ENCODE measurements at places on chromosomes 11 and 22.
A peak's percentile ranks its signal among the peaks of the same experiment; 100 is the strongest.

DNA sequence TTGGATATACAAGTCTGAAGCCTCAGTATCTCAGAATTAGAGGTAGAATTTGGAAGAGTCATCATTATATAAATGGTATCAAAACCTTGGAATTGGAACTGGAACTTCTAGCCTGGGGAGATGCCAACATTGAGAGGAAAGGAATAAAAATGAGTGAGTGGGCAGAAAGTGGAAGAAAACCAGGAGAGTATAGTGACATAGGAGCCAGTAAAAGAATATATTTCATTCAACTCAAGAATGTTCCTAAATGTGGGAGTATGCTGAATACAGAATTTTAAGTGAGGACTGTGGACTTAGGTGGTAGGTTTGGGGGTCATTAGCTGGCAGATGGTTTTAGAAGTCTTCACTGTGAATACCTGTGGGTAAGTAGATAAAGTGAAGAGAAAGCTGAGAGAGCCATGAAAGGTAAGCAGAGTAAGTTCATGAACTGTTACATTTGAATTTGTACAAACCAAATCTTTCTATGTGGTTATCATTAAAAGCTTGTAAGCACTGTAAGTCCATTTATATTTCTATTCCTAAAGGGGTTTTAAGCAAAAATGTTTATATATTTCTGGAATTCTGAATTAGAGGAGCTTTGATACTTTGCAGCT lies 60.2 kb downstream of the PDHX start:
- DNase-seq: no peak

DNA sequence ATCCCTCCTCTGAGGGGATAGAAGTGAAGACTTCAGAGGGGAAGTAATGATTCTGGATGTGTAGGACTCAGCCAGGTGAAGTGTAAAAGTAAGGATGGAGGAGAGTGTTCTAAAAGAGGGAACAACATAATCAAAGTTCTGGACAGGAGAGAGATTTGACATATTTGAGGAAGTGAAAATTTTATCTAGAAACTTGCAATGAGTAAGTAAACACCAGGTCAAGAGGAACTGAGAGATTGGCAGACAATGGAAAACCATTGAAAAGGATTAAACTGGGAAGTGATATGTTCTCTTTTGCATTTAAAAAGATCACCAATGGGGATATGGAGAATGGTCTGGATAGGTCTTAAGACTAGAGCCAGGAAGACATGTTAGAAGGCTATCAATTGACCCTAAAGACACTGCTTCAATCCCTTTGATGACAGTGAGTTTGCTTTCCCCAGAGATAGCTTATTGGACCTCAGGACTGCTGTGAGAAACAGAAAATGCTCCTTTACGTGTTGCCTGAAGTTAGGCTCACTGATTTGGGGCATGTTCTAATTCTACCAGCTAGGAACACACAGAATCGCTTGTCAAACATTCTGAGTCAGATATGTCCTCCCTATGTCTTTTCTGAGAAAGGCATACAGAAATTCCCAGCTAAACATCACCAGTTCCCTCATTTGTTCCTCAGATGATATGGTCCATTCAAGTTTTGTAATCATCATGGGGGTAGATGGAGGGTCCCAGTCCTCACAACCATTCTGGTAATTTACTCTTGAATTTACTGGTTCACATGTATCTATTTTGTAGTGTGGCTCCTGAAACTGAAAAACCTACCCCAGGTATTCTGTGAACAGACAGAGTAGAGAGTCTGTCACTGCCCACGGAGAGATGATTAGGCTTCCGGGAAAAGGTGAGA lies 144.9 kb downstream of the MAML2 start:
- DNase-seq: no peak

- no peak for DNase-seq
Measured at GRCh38 chr11:18704698-18705097, 6.1 kb downstream of the TMEM86A start.

DNA sequence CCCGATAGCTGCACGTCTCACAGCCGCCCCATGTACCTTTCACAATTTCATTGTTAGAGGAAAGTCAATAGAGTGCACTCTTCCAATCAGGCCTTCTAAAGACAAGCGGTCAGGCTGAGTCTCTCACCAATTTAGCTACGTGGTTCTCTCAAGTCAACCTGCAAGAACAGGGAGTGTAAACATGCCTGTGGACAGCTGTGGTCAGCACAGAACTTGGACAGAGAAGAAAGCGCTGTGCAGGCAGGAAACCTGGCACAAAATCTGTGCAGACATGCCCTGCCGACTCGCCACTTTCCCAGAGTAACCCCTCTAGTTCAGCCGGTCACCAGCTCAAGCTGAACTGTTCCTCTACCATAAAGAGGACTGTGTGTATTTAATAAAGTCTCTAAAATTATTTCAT lies 39.5 kb downstream of the CHKA start:
- no peak for DNase-seq

- DNase-seq: no peak
Measured at GRCh38 chr11:75592715-75593114, 30.7 kb downstream of the SERPINH1 start.

DNA sequence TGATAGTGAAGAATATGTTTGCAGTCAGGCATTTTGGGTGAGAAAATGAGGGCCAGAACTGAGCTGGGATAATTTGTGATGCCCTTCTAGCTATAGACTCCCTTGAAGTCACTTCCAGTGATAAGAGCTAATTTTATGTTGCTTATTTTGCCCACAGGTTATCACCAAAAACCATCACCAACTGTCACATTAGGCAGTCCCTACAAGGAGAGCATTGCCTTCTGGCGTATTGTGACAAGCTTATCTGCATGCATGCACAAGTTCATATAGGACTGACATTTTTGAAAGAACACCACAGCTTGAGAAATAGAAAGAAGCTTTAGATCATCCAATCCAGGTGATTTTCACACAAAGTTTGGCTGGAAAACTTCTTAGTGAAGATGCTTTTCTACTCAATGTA lies 735.3 kb upstream of the RAG2 start:
- no peak for DNase-seq

DNA sequence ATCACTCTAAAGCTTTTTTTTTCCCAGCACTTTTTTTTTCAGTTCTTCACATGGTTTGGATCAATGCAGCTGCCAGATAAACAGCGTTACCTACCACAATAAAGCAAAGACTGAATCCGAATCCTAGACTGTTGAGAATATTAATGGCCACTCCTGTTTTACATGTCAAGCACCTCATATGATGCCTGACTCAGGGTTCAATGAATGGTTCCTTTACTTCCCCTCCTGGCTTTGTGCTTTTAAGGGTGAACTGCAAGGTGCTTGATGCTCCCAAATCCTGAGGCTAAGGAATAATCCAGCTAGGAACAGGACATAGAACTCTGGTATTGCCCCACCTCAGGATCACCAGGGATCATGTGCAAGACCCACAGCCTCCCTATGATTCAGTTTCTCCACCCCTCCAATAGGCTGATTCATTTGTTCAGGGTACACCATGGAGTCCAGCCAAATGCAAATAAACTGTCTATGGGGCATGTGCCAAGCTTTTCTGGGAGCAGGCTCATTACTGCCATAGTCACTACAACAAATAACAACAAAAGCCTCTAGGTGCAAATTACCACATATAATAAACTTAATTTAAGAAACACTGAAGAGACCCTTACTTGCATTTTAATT lies 104.3 kb downstream of the GAB2 start:
- peak; percentile 8 for DNase-seq

GRCh38 chr22:44186737-44187136 lies 6.0 kb downstream of the PARVG start:
- no peak for DNase-seq

- DNase-seq: peak; percentile 30
Measured at GRCh38 chr11:13486926-13487660, 8.7 kb downstream of the PTH start.

All from Caki2 (cell line).